ENCODE measurements at places on chromosomes 5 and 9.
A peak's percentile ranks its signal among the peaks of the same experiment; 100 is the strongest.

DNA sequence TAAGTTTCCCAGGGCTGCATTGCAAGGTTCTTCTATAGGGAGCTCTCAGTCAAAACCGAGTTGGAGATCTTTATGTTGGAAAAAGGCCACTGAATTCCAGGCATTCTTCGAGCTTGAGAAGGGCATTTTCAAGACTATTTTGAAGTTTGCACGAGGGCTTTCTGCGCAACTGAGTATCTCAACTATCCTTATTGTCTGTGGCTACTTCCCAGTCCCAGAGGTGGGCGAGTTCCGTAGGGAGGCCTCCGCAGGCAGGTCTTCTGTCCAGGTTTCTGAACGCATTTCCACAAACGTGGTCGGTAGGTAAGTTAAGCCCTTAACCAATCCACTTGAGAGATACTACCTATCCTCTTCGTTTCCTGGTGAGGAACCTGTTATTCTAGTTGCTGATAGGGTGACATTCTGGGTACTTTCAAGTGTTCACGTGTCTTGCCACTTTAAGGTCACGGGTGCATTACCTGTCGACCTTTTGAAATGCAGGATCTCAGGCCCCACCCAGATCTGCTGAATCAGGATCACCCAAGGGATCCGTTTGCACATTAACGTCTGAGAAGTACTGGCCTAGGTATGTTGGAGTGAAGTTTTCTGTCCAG, 51.4 kb upstream of the TJP2 start:
- DNase-seq, result no peak

DNA sequence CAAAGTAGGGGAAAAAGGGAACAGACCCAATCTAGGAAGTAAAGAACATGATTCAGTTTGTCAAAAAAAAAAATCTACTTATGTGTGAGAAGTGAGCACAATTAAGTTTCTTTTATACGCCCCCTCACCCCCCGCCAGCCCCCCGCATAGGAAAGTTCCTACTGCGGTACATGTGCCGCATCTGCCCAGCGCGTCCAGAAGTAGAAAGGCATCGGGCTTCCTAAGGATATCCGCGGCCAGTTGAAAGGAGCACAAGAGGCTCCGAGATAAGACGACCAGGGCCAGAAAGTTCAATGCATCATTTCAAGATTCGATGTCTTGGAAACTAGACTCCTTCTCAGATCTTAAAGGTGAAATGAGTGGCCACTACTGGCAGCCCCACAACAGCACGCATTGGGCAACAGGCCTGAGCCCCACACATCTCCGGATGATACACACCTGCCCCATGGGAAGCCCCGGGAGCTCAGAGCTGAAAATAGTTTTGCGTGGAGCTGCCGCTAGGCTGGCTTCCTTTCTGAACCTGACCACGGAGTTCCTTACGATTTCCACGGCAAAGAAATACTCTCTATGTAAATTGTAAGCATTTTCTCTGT, 203.9 kb downstream of the RAB3C start:
- DNase-seq, result peak; percentile 72

GRCh38 chr9:102650896-102651295, 344.2 kb upstream of the CYLC2 start:
- DNase-seq, result no peak

DNA sequence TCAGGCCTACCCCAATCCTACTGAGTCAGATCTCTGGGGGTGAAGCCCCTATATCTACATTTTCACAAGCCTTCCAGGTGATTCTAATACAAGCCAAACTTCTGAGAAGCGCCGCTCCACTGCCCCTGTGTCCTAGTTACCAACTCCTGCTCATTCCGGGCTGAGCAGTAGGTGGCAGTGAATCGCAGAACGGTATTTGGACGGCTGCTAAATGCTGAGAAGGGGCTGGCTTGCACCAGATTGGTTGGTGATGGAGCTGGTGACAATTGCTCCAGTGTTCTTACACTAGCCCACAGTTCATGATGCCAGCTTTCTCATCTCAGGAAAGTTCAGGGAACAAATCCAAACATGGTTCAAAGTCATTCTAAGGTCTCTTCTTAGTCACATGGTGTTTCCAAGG, 31.1 kb upstream of the FGF1 start:
- peak; percentile 13 for DNase-seq

DNA sequence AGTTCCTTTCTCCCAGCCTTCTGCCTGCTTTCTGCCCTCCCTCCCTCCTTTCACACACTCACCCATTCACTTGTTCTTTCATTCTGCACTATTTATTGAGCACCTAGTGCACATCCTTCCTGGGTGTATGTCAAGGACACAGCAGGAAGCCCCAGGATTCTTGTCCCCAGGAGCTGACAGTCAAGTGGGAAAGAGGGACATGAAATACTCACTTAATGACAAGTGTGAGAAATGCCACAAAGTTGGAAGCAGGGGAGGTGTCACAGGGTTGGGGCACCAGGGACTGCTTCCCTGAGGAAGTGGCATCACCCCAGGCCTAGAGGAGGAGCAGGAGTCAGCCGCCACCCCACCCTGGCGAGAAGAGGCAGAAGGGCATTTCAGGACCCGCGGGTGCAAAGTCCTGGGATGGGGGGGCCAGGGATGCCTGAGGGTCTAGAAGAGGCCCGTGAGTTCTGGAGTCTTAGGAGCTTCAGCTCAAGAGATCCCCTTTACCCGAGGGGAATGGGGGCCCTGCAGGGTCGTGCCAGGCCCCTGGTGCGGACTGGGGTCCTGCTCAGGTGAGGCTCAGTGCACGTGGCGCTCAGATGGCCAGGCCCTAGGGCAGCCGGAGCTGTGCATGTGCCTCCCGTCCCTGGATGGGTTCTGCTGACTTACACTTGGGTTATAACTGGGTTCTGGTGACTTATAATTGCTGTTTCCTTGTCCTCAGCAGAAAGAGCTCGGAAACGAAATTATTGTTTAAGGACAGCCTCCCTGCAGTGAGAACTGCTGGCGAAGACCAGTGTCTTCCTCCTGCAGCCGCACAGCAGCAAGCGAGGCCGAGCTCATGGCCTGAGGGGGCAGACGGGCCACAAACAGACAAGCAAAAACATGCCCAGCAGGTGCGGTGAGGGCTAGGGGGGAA, 16.9 kb upstream of the LAMC3 start:
- DNase-seq, result no peak

DNA sequence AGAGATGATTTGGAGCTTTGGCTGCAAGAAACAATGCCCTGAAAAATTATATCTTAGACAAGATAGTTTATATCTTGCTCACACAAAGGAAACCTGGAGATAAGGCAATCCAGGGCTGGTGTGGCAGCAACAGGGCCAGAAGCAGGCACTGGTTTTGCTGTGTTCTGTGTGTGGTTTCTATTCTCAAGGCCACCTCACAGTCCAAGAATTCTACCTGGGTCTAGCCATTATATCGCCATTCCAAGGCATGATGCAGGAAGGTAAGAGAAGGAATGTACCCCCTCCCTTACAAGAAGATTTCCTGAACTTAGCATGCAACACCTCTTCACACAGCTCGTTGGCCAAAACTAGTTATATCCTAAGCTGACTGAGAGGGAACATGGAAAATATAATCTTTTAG, 74.5 kb upstream of the MEGF10 start:
- DNase-seq, result no peak

- no peak for DNase-seq
Measured at GRCh38 chr9:116208417-116209232, 55.0 kb downstream of the PAPPA start.

GRCh38 chr9:101620452-101620851, 25.7 kb upstream of the PPP3R2 start:
- DNase-seq, result no peak

GRCh38 chr5:103411711-103412110, 150.9 kb downstream of the NUDT12 start:
- DNase-seq, result no peak

- no peak for DNase-seq
Measured at GRCh38 chr5:142685418-142686209, at the start of gene FGF1. Gene FGF1, minus strand, starts transcription at chr5:142686090. Its CDS starts 71,963 bp downstream, at chr5:142614127.

DNA sequence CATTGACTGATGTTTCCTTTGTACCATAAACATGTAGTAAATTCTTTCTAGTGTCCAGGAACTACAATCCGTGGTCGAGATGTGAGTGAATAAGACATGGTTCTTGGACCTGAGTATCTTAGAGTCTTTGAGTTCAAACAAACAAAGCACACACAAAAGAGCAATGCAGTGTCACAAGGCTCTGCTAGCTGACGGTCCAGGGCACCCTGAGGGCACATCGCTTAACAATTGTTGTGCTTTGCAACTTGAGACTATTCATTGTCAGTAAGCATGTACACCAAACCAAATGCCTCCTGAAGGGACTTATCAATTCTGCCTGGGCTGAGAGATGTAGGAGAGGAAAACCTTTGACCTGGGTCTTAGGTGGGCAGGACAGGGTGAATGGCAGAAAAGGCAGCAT, 84.8 kb downstream of the CAMK4 start:
- DNase-seq, result no peak

GRCh38 chr5:136042665-136043121, 13.9 kb downstream of the TGFBI start:
- DNase-seq, result peak; percentile 11

DNA sequence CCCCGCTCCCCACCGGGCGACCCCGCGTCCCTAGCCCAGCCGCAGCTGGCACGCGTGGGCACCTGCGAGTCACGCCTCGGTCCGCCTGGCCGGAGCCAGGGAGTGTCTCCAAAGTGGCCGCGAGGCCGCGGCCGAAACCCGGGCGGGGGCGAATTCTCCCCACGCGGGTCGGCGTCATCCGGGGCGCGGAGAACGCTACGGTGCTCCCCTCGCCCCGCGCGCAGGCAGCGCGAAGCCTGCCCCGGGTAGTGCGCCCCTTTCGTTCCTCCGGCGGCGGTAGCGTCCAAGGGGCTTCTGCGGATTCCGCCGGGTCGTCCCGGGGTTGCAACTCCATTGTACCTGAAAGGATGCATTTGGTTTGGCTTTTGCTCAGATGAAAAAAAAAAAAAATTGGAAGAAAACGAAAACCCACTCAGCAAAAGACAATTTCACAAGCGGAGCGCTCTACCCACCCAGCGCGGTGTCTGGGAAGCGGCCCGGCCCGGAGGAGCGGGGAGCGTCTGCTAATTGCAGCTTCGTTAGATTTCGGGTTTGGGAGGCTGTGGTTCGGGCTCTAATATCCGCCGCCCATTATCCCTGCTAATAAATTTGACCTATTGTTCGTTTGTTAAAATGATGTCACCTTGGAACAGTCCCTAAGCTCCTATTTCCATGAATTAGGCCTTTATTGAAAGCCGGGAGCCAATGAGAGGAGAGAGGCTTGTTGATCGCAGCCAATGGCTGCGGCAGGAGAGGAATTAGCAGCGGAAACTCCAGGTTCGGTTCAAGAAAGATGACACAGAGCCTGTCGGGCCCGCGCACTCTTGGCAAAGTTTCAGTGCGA, at the start of gene TLX3:
Gene TLX3, plus strand, starts transcription at position 796 of the 823 bp plus-strand sequence. CDS start 118 bp downstream, outside the sequence.
- no peak for DNase-seq
